Subcutaneous preadipocyte (primary cell): ENCODE measurements at places on chromosomes 11 and 22. TPM values are rescaled to one million over a fixed set of nuclear protein-coding genes. Genes with fewer than 3 reads are reported as not detected.

The BARX2 gene
- not detected in 2 replicates for total RNA-seq

The MMP1 gene
- 4.4 and 681 TPM in 2 replicates for total RNA-seq

The TMEM86A gene
- total RNA-seq, result 0.73 and 0.78 TPM in 2 replicates

The KCNQ1OT1 gene
- total RNA-seq, result 3.3 and 4.7 TPM in 2 replicates

The DEUP1 gene
- total RNA-seq, result not detected in 2 replicates

The CD3D gene
- total RNA-seq, result not detected in 2 replicates

The MRPL49 gene
- total RNA-seq, result 24.6 and 30.1 TPM in 2 replicates

The SLCO2B1 gene
- 0.59 TPM in 1 of 2 replicates, not detected in the other for total RNA-seq

The MS4A18 gene
- total RNA-seq, result not detected in 2 replicates

The KIAA0930 gene
- 39.1 and 42.6 TPM in 2 replicates for total RNA-seq

The SMIM35 gene
- not detected in 2 replicates for total RNA-seq

The PRR33 gene
- total RNA-seq, result not detected in 2 replicates

The CCDC188 gene
- 0.37 and 2.2 TPM in 2 replicates for total RNA-seq

The SYNGR1 gene
- 1.8 and 2.2 TPM in 2 replicates for total RNA-seq

The SLC22A25 gene
- not detected in 2 replicates for total RNA-seq

The MMP13 gene
- not detected in 2 replicates for total RNA-seq

The UBQLNL gene
- not detected in 2 replicates for total RNA-seq

The TRIM48 gene
- not detected in 2 replicates for total RNA-seq

The EHF gene
- total RNA-seq, result not detected in 2 replicates

The OR10D3 gene
- total RNA-seq, result not detected in 2 replicates

The PLEKHA7 gene
- under 0.01 and 0.20 TPM in 2 replicates for total RNA-seq

The OR5T2 gene
- total RNA-seq, result not detected in 2 replicates

The SCUBE1 gene
- total RNA-seq, result not detected in 2 replicates

The SMARCB1 gene
- total RNA-seq, result 53.0 and 58.8 TPM in 2 replicates

The TRPM5 gene
- total RNA-seq, result not detected in 2 replicates

The SESN3 gene
- 10.4 and 19.5 TPM in 2 replicates for total RNA-seq

The BTBD18 gene
- not detected in 2 replicates for total RNA-seq

The SAA1 gene
- not detected in 2 replicates for total RNA-seq

The NDUFS8 gene
- 94.4 and 108 TPM in 2 replicates for total RNA-seq

The TUBGCP6 gene
- 27.9 and 28.5 TPM in 2 replicates for total RNA-seq

The BATF2 gene
- total RNA-seq, result 0.37 and 0.98 TPM in 2 replicates

The PARVB gene
- 44.0 and 49.2 TPM in 2 replicates for total RNA-seq

The MAJIN gene
- total RNA-seq, result not detected in 2 replicates

The HMGXB4 gene
- total RNA-seq, result 13.6 and 20.3 TPM in 2 replicates

The OR6T1 gene
- not detected in 2 replicates for total RNA-seq

The DRD4 gene
- under 0.01 TPM in 1 of 2 replicates, not detected in the other for total RNA-seq

The LRRC56 gene
- total RNA-seq, result 0.20 and 0.37 TPM in 2 replicates

The MRGPRX2 gene
- not detected in 2 replicates for total RNA-seq

The POU2F3 gene
- total RNA-seq, result under 0.01 and 0.20 TPM in 2 replicates

The CRYAB gene
- total RNA-seq, result 6.5 and 29.8 TPM in 2 replicates

The OR2AG1 gene
- under 0.01 TPM in 1 of 2 replicates, not detected in the other for total RNA-seq

The OR52B4 gene
- not detected in 2 replicates for total RNA-seq

The DBX1 gene
- total RNA-seq, result not detected in 2 replicates

The GPR83 gene
- under 0.01 TPM in 2 replicates for total RNA-seq

The OR4D5 gene
- not detected in 2 replicates for total RNA-seq

The SELENOM gene
- 30.1 and 74.2 TPM in 2 replicates for total RNA-seq

The POU2AF2 gene
- total RNA-seq, result not detected in 2 replicates

The FLRT1 gene
- under 0.01 TPM in 1 of 2 replicates, not detected in the other for total RNA-seq

The MMP27 gene
- under 0.01 TPM in 1 of 2 replicates, not detected in the other for total RNA-seq

The PANX2 gene
- total RNA-seq, result under 0.01 and 0.37 TPM in 2 replicates

The MUC5AC gene
- total RNA-seq, result not detected in 2 replicates

The THRSP gene
- not detected in 2 replicates for total RNA-seq

The CD248 gene
- total RNA-seq, result 63.5 and 135 TPM in 2 replicates

The C11orf91 gene
- 0.20 TPM in 1 of 2 replicates, not detected in the other for total RNA-seq

The PDHX gene
- total RNA-seq, result 21.3 and 25.8 TPM in 2 replicates
